ENCODE measurements at places on chromosomes 11 and 22.

DNA sequence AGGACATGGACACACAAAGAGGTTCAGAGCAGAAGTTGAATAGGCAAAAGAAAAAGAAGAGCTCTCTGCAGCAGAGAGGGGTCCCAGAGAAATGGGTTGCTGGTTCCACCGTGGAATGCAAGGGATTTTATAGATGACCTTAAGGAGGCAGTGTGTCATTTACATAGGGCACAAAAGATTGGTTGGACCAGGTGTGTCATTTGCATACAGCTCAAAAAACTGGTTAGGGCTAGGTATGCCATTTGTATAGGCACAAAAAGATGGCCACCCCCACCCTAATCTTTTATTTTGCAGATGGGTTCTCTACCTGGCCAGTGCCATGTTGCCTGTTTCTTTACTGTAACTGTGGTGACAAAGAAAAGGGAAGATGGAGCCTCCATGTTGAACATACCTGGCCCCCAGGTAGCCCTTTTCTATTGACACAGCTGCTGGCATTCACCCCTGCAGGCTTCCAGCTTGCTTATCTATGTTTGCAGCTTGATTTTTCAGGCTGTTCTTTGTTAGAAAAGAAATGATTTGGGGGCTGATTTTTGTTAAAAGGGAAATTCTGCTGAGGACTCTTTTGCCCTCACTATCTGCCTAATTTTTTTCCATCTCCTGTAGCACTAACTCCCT is 3.1 kb upstream of the CAVIN3 start:
- no peak for DNase-seq

- DNase-seq: no peak
Observed at GRCh38 chr11:11836676-11837231, 5.0 kb upstream of the USP47 start.

GRCh38 chr11:72836111-72836510 is 21.9 kb downstream of the ATG16L2 start:
- no peak for DNase-seq

DNA sequence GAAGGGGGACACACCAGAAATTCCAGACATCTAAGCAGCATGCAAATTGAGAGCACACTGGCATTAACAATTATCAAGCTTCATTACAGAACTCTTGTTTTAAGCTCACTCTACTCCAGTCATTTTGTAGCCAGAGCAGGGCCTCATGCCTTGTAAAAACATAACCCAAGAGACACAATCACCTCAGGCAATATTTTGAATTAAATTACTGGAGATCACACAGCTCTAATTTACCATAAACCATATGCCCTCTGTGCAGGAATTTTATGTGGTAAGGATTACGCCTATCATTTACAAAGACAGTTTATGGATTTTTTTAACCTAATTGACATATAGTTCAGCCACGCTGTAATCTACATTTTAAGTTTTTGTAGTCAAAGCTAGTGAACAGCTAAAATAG is 414.1 kb upstream of the DDI1 start:
- no peak for DNase-seq

DNA sequence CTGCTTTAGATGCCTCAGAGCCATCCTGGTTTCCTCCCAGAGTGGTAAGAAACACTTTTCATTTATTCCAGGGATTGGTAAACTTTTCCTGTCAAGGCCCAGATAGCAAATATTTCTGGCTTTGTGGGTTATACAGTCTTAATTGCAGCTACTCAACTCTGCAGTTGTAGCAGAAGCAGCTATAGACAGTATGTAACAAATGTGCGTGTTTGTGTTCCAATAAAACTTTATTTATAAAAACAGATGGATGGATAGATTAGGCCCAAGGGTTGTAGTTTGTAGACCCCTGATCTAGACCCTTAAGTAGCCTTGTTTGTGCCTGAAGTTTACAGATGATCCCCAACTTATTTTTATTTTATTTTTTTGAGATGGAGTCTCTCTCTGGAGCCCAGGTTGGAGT is 17.9 kb downstream of the NNMT start:
- no peak for DNase-seq

GRCh38 chr22:29325785-29326315 is 10.4 kb upstream of the RASL10A start:
- DNase-seq: no peak

Data from CD4-positive, alpha-beta T cell treated with Interleukin-17A for 4 hours (primary cell).